ENCODE measurements at places on chromosomes 6 and 20. TPM values are rescaled to one million over a fixed set of nuclear protein-coding genes. Genes with fewer than 3 reads are reported as not detected.

TRERF1 gene
- 20.5 TPM for total RNA-seq

LY6G6F gene
- not detected for total RNA-seq

DLL1 gene
- 4.5 TPM for total RNA-seq

TMEM151B gene
- 0.18 TPM for total RNA-seq

APMAP gene
- total RNA-seq: 32.2 TPM

BEND6 gene
- not detected for total RNA-seq

MAS1 gene
- total RNA-seq: not detected

CCN6 gene
- total RNA-seq: not detected

- peaks cover 30% of the 10 kb centered on the region for H3K36me3 ChIP-seq
- no peaks in the 10 kb centered on the region for H3K27me3 ChIP-seq
- DNase-seq: no peak
- no peak overlapping the region for H3K27ac ChIP-seq
These were observed 173.4 kb downstream of the DTNBP1 start for GRCh38 chr6:15489261-15489962.

DNA sequence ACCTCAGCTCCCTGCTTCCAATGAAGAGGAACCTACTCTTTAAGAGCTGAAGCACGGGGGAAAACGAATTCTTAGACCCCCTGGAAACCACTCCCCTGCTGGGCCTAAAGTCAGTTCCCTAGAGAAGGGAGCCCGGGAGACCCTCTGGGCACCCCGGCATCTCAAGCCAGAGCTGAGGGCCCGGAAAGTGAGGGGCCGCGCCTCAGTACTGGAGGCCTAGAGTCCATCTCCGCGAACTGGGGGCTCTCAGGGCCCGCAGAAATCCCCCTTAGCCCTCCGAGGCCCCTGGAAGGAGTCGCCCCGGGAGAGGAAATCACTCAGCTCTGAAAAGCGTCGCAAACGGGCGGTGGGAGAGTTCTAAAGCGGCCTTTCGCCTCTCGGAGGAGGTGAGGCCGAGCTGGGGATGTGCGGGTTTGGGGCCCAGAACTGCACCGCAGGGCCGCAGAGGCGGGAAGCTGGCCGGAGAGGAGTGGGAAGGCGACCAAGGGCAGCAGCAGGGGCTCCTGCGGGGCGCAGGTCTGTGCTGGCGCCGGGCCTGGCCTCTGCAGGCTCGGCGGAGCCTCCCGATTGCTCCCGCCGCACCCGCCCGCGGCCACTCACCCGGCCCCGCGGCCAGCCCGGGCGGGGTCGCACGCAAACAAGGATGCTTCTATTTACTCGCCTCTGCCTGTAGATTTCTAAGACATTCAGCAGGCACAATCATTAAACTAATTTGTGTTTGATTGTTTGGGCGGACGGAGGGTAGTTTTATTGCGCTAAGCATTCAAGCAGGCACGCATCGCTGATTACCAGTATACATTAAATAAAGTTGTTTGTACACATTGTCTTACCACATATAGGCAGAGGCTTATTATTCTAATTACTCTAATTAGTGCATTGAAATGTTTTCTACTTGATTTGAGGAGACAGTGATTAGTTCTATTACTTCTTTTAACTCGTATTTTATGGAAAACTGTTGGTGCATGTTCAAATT is 9.2 kb downstream of the POU3F2 start:
- no peak for DNase-seq
- H3K27ac ChIP-seq: no peak overlapping the region
- H3K4me1 ChIP-seq: peaks cover 39% of the 10 kb centered on the region
- H3K27me3 ChIP-seq: peaks cover 73% of the 10 kb centered on the region
- no peaks in the 10 kb centered on the region for H3K36me3 ChIP-seq

DNA sequence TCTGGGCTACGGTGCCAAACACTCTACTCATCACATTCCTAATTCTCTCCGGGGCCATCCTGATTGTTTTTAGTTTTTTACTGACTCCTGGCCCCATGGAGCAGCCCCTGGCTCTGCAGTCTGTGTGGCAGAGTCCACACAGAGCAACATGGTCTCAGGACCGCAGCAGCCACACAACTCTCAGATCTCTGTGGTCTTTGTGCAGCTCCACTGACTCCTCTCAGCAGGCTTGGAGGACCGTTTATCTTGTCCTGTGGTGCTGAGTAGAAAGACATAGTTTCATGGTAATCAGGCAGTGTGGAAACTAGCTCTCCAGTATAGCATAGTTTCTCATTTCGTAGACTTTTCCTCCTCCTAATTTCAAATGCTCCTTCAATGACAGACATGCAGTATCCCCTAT is 168.4 kb downstream of the EDN1 start:
- H3K36me3 ChIP-seq: no peaks in the 10 kb centered on the region
- no peak overlapping the region for H3K27ac ChIP-seq
- no peaks in the 10 kb centered on the region for H3K4me1 ChIP-seq
- DNase-seq: no peak

DNA sequence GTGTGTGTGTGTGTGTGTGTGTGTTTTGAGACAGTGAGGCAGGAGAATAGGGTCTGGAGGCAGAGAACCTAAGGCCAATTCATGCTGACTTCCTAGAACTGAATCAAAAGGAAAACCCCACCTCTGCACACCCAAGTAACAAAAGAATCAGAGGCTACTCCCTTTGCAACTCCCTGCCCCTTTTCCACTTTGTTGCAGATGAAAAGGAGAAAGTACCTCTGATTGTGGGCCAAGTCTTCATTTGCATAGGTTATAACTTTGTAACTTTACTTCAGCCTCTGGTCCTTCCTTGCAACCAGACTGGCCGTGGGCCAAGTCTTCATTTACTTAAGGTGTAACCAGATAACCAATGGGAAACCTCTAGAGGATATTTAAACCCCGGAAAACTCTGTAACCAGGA is 168.8 kb downstream of the EYA2 start:
- H3K4me3 ChIP-seq: no peak overlapping the region
- H3K4me1 ChIP-seq: no peaks in the 10 kb centered on the region
- no peak overlapping the region for H3K27ac ChIP-seq
- H3K27me3 ChIP-seq: no peaks in the 10 kb centered on the region
- no peak for DNase-seq

GRCh38 chr6:127460465-127460864 is 1.3 kb upstream of the KIAA0408 start:
- no peaks in the 10 kb centered on the region for H3K27me3 ChIP-seq
- no peaks in the 10 kb centered on the region for H3K36me3 ChIP-seq
- no peak overlapping the region for H3K27ac ChIP-seq
- DNase-seq: no peak
- no peaks in the 10 kb centered on the region for H3K4me1 ChIP-seq

GRCh38 chr6:63589952-63590411 is 17.7 kb downstream of the LOC128125822 start:
- H3K36me3 ChIP-seq: no peaks in the 10 kb centered on the region
- no peak for DNase-seq
- H3K4me3 ChIP-seq: no peak overlapping the region

DNA sequence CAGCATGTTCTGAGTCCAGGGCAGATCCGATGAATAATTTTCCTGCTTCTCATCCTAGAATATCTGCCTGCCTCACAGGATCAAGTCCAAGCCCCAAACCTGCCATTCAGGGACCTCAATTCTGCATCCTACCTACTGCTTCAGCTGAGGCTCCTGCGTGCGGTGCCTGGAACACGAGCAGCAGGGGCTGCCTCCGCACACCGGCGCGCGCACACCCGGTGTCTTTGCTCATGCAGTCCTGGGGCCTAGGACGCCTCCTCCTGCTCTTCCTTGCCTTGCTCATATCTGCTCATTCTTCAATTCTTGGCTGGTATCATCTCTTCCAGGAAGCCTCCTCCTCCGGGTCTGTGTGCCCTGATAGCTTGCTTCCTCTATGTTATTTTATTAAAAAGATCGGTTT is 81.1 kb upstream of the AGPAT4 start:
- H3K4me3 ChIP-seq: no peak overlapping the region
- no peak for DNase-seq
- H3K27ac ChIP-seq: no peak overlapping the region
- H3K36me3 ChIP-seq: no peaks in the 10 kb centered on the region

DNA sequence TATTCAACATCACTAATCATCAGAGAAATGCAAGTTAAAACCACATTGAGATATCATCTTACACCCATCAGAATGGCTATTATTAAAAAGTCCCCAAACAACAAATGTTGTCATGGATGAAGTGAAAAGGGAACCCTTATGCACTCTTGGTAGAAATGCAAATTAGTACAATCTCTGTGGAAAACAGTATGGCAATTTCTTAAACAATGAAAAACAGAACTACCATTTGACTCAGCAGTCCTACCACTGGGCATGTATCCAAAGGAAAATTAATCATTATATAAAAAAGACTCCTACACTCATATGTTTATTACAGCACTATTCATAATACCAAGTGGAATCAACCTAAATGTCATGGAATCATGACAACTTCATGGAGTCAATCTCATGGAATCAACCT is 611.3 kb upstream of the GJE1 start:
- H3K27me3 ChIP-seq: no peaks in the 10 kb centered on the region
- no peaks in the 10 kb centered on the region for H3K36me3 ChIP-seq
- H3K27ac ChIP-seq: no peak overlapping the region
- DNase-seq: no peak
- H3K4me1 ChIP-seq: no peaks in the 10 kb centered on the region
- H3K4me3 ChIP-seq: no peak overlapping the region

GRCh38 chr6:75329703-75330102 is 45.1 kb upstream of the TMEM30A start:
- H3K36me3 ChIP-seq: no peaks in the 10 kb centered on the region
- no peak for DNase-seq
- no peaks in the 10 kb centered on the region for H3K4me1 ChIP-seq
- H3K4me3 ChIP-seq: no peak overlapping the region

GRCh38 chr6:31289788-31290187 is 17.9 kb upstream of the HLA-C start:
- no peak for DNase-seq
- H3K4me1 ChIP-seq: no peaks in the 10 kb centered on the region

DNA sequence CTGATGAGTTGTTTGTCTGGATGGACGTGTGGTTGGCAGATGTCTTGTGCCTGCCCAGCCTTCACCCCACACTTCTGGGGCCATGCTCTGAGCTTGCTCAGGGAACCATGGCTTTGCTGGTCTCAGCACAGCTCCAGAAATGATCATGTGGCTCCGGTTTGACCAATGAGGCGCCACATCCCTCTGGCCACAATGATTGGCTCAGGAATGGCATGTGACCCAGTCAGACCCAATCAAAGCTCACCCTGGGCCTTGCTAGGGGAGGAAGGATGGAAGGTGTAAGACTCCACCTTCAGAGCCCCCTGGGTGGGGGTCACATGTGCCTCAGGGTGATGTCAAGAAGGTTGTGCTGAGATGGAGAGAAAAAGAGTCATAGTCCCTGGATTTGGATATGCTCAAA is 281.6 kb upstream of the SULF2 start:
- DNase-seq: no peak
- no peak overlapping the region for H3K27ac ChIP-seq
- H3K27me3 ChIP-seq: no peaks in the 10 kb centered on the region
- no peaks in the 10 kb centered on the region for H3K4me1 ChIP-seq
- H3K4me3 ChIP-seq: no peak overlapping the region

DNA sequence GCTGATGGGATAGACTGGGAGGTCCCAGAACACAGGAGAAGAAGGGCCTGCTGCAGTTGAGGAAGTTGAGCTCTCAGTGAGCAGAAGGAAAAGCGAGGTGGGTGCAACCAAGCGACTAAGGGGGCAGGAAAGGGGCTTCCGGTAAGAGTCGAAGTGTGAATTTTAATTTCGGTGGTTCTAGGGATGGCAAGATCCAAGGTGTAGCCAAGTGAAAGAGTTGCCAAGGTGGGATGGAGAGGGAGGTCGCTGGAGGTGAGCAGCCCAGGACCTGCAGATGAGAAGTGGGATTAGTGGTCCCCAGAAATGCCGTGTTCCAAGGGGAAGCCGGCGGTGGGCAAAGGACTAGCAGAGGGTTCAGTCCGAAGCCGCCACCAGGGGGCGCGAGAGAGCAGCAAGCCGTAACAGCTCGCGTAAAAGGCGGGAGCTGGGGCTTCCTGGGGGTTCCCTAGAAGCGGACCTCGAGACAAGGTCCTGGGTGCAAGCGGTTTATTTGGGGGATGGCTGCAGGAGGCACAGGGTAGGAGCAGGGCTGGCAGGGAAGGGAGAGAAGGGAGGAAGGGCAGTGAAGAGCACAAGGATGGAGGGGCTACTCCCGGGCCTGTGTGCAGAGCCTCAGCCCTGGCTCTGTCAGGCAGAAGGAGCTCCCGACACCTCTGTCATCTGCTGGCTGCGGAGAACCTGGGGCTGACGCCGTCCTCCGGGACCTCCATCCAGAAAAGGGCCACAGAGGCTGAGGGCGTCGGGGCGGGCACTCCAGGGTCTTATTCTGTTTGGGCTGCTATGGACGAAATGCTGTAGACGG is 103.6 kb downstream of the PAX1 start:
- H3K36me3 ChIP-seq: no peaks in the 10 kb centered on the region
- H3K4me1 ChIP-seq: no peaks in the 10 kb centered on the region
- no peak overlapping the region for H3K27ac ChIP-seq

GRCh38 chr6:39882531-39882899 is 51.7 kb downstream of the MOCS1 start:
- no peak overlapping the region for H3K4me3 ChIP-seq
- H3K36me3 ChIP-seq: no peaks in the 10 kb centered on the region
- H3K27ac ChIP-seq: no peak overlapping the region
- DNase-seq: no peak
- peaks cover 16% of the 10 kb centered on the region for H3K27me3 ChIP-seq
- no peaks in the 10 kb centered on the region for H3K4me1 ChIP-seq

DNA sequence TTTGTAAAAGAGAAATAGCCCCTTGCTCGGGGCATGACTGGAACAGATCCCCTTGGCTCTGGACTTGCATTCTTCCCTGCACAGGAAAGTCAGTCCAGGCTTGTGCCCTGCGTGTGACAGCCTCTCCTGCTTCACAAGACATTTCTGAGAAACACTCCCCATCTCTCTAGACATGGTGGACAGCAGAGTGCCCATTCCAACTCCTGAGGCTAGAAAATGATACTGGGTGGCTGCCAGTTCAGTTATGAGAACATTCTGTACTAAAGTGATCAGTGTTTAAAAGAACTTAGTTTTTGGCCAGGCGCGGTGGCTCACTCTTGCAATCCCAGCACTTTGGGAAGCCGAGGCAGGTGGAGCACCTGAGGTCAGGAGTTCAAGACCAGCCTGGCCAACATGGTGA is 41.3 kb downstream of the TGM3 start:
- H3K4me3 ChIP-seq: no peak overlapping the region
- H3K27ac ChIP-seq: no peak overlapping the region
- no peaks in the 10 kb centered on the region for H3K4me1 ChIP-seq
- no peaks in the 10 kb centered on the region for H3K36me3 ChIP-seq

DNA sequence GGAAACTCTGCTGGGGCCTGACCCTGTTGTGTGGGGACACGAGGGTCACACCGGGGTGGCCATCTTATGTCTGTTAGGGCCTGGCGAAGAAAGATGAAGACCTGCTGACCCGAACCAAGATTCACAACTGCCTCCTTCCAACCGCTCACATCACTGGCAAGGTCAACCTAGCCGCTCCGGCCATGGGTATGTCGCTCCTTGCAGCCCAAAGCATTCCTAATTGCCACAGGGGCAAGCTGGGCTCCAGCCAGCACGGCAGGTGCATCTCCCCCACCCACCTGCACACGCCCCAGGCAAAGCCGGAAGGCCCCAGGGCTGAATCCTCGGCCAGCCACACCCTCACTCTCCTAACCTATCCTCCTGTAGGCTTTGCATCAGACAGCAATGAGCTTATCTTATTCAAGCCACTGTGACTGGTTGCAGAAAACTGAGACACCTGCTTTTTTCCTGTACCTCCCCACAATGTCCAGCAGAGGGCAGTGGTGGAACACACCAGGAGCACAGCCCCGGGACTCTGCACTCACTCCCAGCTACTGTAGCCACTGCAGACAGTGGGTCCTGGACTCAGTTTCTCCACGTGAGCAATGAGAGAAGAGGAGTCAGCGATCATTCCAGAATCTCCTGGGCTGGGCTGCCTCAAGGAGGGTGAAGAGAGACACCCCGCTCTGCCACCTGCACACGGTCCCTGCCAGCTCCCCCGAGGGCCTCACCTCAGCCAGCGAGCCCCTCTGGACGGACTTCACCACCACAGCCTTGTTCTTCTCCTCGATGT is 170.2 kb downstream of the PREX1 start:
- H3K4me1 ChIP-seq: peaks cover 7% of the 10 kb centered on the region
- H3K27me3 ChIP-seq: no peaks in the 10 kb centered on the region
- H3K36me3 ChIP-seq: peaks cover 2% of the 10 kb centered on the region
